GM18507 (cell line): ENCODE measurements at places on chromosomes 3 and 15.

DNA sequence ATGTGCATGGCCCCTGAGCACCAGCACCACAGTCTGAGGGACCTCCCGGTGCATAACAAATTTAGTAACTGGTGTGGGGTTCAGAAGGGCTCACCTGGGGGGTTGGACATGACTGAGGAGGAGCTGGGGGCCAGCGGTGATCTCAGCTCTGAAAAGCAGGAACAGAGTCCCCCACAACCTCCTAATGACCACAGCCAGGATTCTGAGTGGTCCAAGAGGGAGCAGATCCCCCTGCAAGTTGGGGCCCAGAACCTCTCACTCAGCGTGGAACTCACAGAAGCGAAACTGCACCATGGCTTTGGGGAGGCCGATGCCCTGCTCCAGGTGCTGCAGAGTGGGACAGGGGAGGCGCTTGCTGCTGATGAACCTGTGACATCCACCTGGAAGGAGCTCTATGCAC lies 43.0 kb downstream of the CDAN1 start:
- DNase-seq: no peak

DNA sequence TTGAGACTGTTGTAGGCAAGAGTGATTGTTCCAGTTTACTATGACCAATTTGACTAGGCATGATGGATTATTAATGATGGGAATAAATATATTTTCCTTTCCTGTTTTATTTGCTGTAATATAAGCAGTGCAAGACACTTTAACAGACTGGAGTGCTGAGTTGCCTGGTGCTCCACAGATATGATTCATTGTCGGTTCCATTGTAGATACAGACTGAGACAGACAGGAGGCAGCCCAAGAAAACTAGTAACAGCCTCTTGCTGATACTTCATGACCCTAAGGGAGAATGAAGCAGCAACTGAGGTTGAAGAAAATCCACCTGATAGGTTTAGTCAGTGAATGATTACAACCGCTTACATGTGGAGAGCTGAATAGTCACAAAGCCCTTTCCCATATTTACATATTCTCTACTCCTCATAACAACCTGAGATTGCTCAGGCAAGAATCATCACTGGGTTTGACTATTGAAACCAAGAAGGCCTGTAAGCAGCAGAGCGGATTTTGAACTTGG lies 235.1 kb upstream of the TPRG1 start:
- DNase-seq: no peak

- no peak for DNase-seq
Measured at GRCh38 chr15:79265167-79265566, 17.4 kb upstream of the ANKRD34C start.

GRCh38 chr3:128462931-128463330 lies 3.8 kb downstream of the DNAJB8 start:
- DNase-seq: no peak

- no peak for DNase-seq
Measured at GRCh38 chr3:52036829-52037228, 19.5 kb downstream of the DUSP7 start.

- no peak for DNase-seq
Measured at GRCh38 chr3:142858043-142858442, 30.8 kb downstream of the PCOLCE2 start.

DNA sequence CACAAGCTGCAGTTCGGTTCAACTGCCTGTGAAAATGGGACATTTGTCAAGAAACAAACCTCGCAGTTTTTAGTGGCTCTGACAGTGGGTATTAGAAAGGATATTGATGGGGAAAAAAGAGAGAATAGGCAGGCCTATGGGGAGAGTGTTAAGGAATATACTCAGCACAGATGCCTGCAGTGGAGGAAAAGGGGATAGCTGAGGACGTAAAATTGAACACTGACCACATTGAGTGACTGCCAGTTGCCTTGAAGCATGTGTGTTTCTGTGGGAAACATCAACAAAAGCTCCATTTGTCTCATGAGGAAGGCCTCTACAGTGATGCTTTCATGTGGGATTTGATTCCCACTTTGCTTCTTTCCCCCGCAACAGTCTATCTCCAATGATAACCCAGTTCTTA lies 1042.1 kb downstream of the TUSC7 start:
- no peak for DNase-seq

DNA sequence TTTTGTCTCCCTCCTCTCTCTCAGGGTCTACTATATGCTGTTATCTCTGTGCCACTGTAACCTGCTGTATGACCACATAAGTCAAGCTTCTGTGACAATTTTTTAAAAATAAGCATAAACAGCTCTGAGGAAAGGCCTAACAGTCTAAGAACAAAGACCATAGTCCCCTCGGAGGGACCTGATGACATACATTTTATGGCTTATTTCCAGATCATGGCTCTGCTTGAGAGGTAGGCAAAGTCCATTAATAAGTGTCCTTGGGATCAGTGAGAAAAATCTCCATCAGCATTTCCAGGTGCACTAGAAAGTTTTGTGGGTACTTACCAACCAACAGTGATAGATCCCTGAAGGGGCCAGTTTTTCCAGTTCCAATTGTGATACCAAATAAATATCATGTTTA lies 123.8 kb downstream of the TNIK start:
- no peak for DNase-seq

- no peak for DNase-seq
Measured at GRCh38 chr3:185460719-185461350, 38.0 kb downstream of the TMEM41A start.
